ENCODE measurements at places on chromosomes 1 and 21. TPM values are rescaled to one million over a fixed set of nuclear protein-coding genes. Genes with fewer than 3 reads are reported as not detected.

DNA sequence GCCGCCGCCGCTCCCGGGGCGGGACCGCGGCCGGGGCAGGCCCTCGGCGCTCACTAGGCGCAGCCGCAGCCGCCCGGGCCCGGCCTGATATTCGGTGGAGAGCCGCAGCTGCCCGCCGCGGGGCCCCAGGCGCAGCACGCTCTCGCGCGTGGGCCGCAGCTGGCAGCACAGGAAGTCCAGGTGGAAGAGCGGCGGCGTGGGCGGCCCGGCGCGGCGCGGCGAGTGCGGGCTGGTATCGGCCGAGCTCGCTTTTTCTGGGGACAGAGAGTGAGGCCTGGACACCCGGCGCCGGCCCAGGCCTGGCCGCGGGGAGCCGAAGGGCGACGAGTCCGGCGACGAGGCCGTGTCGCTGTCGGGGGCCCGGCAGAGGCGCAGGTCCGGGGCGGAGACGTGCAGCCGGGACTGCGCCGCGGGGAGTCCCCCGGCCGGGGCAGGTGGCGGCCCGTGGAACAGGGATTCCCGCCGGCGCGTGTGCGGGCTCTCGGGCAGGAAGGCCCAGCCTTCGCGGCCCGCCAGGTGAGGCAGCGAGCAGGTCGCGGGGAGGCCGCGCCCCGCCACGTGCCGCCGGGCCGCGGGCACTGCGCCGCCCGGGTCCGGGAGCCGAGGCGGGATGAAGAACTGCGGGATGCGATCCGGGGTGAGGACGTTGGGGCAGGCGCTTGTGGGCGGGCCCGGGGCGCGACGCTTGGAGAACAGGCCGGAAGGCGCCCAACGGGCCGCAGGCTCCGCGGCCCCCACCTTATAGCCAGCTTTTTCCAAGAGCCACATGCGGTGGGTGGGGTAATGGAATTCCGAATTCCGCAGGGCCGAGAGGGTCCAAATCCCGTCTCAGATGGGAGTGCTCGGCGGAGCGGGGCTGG is 1.2 kb downstream of the C2CD4D start:
- H3K27me3 ChIP-seq = no peaks in the 10 kb centered on the region
- no peaks in the 10 kb centered on the region for H3K4me1 ChIP-seq
- H3K4me3 ChIP-seq = peak overlapping the region; percentile 13
- no peak overlapping the region for H3K27ac ChIP-seq

GRCh38 chr21:16102113-16102512 is 372.3 kb downstream of the USP25 start:
- no peak for DNase-seq
- no peak overlapping the region for H3K27ac ChIP-seq
- no peaks in the 10 kb centered on the region for H3K27me3 ChIP-seq
- no peaks in the 10 kb centered on the region for H3K36me3 ChIP-seq
- no peak overlapping the region for H3K4me3 ChIP-seq
- H3K4me1 ChIP-seq = no peaks in the 10 kb centered on the region

- H3K36me3 ChIP-seq = no peaks in the 10 kb centered on the region
- no peak for DNase-seq
- no peaks in the 10 kb centered on the region for H3K27me3 ChIP-seq
- H3K4me1 ChIP-seq = no peaks in the 10 kb centered on the region
- no peak overlapping the region for H3K4me3 ChIP-seq
- H3K27ac ChIP-seq = no peak overlapping the region
Measured at GRCh38 chr21:41671212-41671762, 95.6 kb downstream of the RIPK4 start.

- peaks cover 5% of the 10 kb centered on the region for H3K4me1 ChIP-seq
- DNase-seq = peak; percentile 88
- H3K27ac ChIP-seq = peak within 1 kb of the TSS; percentile 73
- H3K4me3 ChIP-seq = peak within 1 kb of the TSS; percentile 95
- H3K27me3 ChIP-seq = no peaks in the 10 kb centered on the region
Measured at GRCh38 chr1:43530483-43531106, at the start of gene PTPRF. Gene PTPRF, plus strand, starts transcription at chr1:43530883. Its CDS starts 14,193 bp downstream, at chr1:43545076.

DNA sequence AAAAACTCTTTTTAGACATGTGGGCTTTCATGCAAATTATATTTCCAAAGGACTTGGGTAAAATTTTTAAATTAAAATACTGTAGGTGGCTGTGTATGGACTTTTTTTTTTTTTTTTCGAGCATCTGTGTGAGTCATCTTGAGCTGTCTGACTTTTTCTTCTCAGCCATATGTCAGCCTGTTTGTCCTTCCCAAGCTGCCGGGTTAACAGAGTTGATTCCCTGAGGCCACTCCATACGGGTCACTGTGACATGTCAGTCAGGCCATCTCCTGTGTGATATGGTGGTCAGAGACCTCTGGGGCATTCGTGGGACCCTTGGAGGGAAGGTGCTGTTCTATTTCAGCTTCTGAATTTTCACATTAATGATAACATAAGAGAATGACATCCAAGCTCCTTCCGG is 148.3 kb downstream of the KCNJ6 start:
- no peaks in the 10 kb centered on the region for H3K4me1 ChIP-seq
- no peak overlapping the region for H3K27ac ChIP-seq
- no peaks in the 10 kb centered on the region for H3K27me3 ChIP-seq
- no peaks in the 10 kb centered on the region for H3K36me3 ChIP-seq
- no peak for DNase-seq
- H3K4me3 ChIP-seq = no peak overlapping the region

DNA sequence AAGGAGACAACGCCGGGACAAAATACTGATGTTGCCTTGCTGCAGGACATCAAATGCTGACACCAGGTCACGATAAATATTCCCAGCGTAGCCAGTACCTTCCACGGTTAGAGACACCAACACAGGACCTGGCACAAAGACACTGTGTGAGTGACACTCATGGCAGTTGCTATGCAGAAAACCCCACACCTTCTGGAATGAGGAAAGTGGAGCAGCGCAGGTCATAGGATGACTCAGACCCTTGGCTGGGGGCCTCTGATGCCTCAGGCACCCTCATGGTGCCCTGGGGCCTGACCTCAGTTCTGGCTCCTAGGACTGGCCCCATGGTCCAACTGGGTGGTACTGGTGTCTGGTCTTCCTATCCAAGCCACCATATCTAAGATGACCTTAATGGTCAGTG is 7.0 kb downstream of the DCST2 start:
- H3K36me3 ChIP-seq = no peaks in the 10 kb centered on the region
- no peaks in the 10 kb centered on the region for H3K4me1 ChIP-seq
- no peak overlapping the region for H3K4me3 ChIP-seq
- no peaks in the 10 kb centered on the region for H3K27me3 ChIP-seq
- no peak for DNase-seq
- H3K27ac ChIP-seq = no peak overlapping the region

Gene CCSAP
- 3.3 TPM for total RNA-seq

Gene UMODL1
- 0.26 TPM for total RNA-seq

DNA sequence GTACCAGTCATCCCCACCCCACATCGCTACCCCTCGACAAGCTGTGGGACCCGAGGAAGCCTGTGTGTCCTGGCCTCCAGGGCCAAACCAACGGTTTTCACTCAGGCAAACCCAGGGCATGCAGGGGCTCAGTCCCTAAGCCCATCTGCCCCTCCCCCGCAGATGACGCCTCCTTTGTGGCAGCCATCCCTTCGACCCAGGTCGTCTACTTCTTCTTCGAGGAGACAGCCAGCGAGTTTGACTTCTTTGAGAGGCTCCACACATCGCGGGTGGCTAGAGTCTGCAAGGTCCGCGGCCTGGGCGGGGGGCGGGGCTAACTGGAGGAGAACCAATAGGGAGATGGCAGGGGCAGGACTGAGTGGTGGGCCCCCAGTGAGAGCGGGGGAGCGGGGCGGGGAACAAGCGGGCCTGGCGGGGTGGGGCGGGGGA is 7.4 kb downstream of the SEMA4A start:
- peak overlapping the region; percentile 43 for H3K4me3 ChIP-seq
- peak overlapping the region; percentile 77 for H3K27ac ChIP-seq
- no peaks in the 10 kb centered on the region for H3K36me3 ChIP-seq

- H3K27ac ChIP-seq = peak overlapping the region; percentile 67
- H3K4me3 ChIP-seq = no peak overlapping the region
- H3K27me3 ChIP-seq = no peaks in the 10 kb centered on the region
- H3K36me3 ChIP-seq = no peaks in the 10 kb centered on the region
Measured at GRCh38 chr21:39022035-39022434, 161.2 kb downstream of the PSMG1 start.

Gene PALMD
- total RNA-seq = 30.2 TPM

GRCh38 chr1:13967707-13968106 is 267.7 kb downstream of the PRDM2 start:
- no peak for DNase-seq
- no peak overlapping the region for H3K27ac ChIP-seq
- no peaks in the 10 kb centered on the region for H3K27me3 ChIP-seq
- H3K4me1 ChIP-seq = no peaks in the 10 kb centered on the region

- no peak overlapping the region for H3K27ac ChIP-seq
- peak; percentile 46 for DNase-seq
Measured at GRCh38 chr1:31762726-31763670, 1.1 kb downstream of the ADGRB2 start.

DNA sequence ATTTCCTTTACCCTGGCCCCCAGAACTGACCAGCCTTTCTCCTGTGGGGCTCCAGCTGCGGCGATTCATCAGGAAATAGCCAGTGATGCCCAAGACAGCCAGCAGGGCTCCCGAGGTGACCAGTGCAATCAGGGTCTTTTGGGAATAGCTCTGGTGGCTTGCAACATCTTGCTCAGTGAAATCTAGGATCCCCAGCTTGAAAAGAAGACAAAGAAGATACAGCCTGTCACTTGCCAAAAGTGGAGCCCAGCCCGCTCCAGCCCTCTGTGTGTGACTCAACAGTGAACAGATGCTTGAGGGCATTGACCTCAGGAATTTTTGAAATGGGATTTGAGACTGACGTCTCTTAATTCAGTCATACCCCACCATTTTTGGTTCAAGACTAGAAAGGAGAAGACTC is 22.3 kb downstream of the CD34 start:
- H3K4me3 ChIP-seq = no peak overlapping the region
- no peak for DNase-seq
- no peaks in the 10 kb centered on the region for H3K36me3 ChIP-seq

- H3K4me3 ChIP-seq = no peak overlapping the region
- H3K27ac ChIP-seq = no peak overlapping the region
- no peaks in the 10 kb centered on the region for H3K36me3 ChIP-seq
- no peak for DNase-seq
Measured at GRCh38 chr1:231899713-231900435, 273.3 kb downstream of the DISC1 start.

DNA sequence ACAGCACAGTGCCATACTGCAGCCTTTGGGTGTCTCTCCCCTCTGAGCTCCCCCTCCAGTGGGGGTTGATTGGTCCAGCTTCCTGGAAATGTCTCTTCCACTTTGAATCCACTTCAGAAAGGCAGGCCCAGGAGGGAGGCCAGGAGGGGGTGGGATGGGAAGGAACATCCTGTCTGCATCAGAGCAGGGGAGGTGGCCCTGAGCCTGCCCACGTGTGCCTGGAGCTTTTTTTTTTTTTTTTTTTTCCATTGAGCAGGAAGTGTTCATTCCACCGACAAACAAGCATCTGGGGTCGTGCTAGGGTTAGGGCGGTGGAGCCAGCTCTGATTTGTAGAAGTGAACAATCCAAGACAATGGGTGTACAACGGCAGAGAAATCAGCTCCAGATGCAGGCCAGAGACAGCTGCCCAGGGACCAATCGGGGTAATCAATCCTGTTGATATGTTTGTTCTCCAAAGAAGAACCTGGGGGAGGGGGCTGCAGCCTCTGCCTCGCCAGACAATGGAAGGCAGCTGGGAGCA is 93.3 kb downstream of the SSBP3 start:
- H3K4me3 ChIP-seq = no peak overlapping the region
- H3K36me3 ChIP-seq = no peaks in the 10 kb centered on the region
- H3K27me3 ChIP-seq = no peaks in the 10 kb centered on the region
- peak overlapping the region; percentile 58 for H3K27ac ChIP-seq

DNA sequence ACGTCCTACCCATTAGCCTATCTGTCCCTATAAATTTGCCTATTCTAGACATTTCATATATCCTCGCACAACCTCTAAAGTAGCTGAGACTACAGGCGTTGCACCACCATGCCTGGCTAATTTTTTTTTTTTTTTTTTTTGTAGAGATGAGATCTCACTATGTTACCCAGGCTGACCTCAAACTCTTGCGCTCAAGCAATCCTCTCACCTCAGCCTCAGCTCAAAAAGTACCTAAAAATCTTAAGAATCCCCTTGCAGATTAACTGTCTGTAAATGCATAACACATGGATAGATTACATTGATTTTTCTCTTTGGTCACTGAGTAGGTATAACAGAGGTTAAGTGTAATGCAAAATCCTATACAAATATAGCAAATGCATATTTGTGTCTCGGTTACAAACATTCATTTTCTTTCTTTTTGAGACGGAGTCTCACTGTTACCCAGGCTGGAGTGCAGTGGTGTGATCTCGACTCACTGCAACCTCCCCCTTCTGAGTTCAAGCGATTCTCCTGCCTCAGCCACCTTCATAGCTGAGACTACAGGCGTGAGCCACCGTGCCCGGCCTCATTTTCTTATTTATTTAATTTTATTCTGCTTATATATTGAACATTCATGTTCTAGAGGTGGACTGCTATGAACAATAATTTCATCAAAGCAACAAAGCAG is 2.3 kb downstream of the HORMAD1 start:
- no peaks in the 10 kb centered on the region for H3K4me1 ChIP-seq
- no peak overlapping the region for H3K27ac ChIP-seq
- H3K4me3 ChIP-seq = no peak overlapping the region
- no peaks in the 10 kb centered on the region for H3K36me3 ChIP-seq
- DNase-seq = no peak

- no peak overlapping the region for H3K4me3 ChIP-seq
- H3K27ac ChIP-seq = no peak overlapping the region
- peaks cover 4% of the 10 kb centered on the region for H3K4me1 ChIP-seq
- H3K36me3 ChIP-seq = no peaks in the 10 kb centered on the region
- no peaks in the 10 kb centered on the region for H3K27me3 ChIP-seq
Measured at GRCh38 chr21:45528028-45528705, 14.1 kb downstream of the SLC19A1 start.

GRCh38 chr1:240790856-240791255 is 178.9 kb upstream of the GREM2 start:
- H3K4me3 ChIP-seq = no peak overlapping the region
- no peak overlapping the region for H3K27ac ChIP-seq
- H3K4me1 ChIP-seq = no peaks in the 10 kb centered on the region

- H3K36me3 ChIP-seq = no peaks in the 10 kb centered on the region
- DNase-seq = no peak
- no peaks in the 10 kb centered on the region for H3K4me1 ChIP-seq
- H3K27ac ChIP-seq = no peak overlapping the region
Measured at GRCh38 chr1:154104433-154105082, 50.3 kb downstream of the NUP210L start.

Gene FMO2
- total RNA-seq = 11.3 TPM

- peaks cover 6% of the 10 kb centered on the region for H3K4me1 ChIP-seq
- no peaks in the 10 kb centered on the region for H3K36me3 ChIP-seq
- H3K27me3 ChIP-seq = no peaks in the 10 kb centered on the region
- no peak overlapping the region for H3K27ac ChIP-seq
Measured at GRCh38 chr1:66399888-66400529, 133.9 kb upstream of the SGIP1 start.

Gene EPS15
- total RNA-seq = 84.0 TPM

Gene TDRD5
- total RNA-seq = not detected

DNA sequence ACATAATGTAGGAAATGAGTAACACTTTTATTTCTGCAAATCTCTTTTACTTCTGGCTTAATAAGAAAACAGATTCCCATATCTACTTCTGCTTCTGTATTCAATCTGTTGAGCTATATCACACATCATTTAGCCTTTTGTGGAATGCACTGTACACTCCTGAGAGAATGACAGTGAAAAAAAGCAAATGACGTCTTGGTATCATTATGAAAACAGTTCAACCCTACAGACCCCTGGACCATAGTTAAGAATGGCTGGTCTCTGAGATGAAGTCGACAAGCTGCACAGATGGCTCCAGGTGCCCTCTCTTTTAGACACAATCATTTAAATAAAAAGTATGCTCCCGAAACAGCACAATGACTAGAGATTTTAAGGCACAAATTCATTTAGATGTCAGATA is 247.0 kb downstream of the RERE start:
- no peak for DNase-seq
- H3K4me3 ChIP-seq = no peak overlapping the region

GRCh38 chr21:46191686-46192575 is 7.7 kb upstream of the SPATC1L start:
- no peak overlapping the region for H3K4me3 ChIP-seq
- H3K27ac ChIP-seq = no peak overlapping the region
- DNase-seq = peak; percentile 31
